Kasumi-1 (cell line): ENCODE measurements at places on chromosomes 6 and 20.

DNA sequence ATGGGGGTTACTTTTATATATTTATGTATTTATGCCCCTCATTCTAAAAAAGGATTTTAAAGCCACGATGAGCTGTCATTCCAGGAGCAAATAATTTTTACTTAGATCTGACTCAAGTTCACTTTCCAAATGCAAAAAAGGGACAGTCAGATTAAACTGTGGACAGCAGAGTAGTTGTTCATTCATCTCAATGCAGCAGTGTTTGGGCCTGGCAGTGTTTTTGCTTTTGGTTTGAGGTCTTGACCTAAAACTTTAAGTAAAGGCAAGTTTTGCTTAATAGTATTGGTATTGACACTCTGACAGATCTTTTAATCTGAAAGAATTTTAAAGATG lies 13.9 kb downstream of the JARID2 start:
- DNase-seq, result no peak

GRCh38 chr6:51277474-51277873 lies 458.8 kb downstream of the TFAP2B start:
- no peak for DNase-seq

GRCh38 chr6:39657355-39658135 lies 67.7 kb downstream of the KIF6 start:
- no peak for DNase-seq

DNA sequence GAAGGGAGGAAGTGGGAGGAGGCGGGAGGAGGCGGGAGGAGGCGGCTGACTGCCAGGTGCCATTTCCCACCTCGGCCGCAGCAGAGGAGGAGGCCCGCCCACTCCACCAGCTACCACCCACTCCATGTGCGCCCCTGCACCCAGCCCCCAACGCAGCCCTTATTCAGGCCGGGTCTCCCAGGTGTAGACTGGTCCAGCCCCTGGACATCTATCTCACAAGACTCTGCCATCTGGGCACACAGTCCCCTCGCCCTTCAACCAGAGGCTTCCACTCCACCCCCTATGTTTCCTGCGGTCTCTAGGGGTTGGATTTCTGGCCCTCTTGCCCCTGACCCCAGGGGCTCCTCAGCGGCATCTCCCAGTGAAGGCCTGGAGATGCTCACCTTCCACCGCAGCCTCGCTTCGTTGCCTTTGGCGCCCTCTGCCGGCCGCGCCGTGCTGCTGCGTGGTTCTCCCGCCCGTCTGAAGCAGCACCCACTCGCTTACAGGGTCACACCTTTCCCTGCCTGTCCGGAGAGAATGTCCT lies 32.6 kb upstream of the FAM83D start:
- no peak for DNase-seq

DNA sequence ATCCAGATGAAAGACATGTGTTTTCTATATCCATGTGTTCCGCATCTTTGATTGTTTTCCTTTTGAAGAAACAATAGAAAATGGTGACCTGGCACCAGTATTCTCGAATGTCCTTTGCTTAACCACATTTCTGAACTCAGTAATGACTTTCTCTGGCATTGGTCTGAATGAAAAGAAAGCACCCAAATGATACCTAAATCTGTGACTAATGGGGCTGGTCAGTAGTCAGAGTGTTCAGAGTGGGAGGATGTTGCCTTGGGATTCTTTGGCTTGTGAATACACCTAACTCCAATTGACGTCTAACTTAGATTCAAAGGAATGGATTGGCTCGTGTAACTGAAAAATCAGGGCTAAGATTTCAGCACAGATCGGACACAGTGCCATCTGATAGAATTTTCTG lies 27.1 kb downstream of the PARD6B start:
- no peak for DNase-seq

GRCh38 chr6:70470016-70470415 lies 56.7 kb downstream of the FAM135A start:
- DNase-seq, result no peak

DNA sequence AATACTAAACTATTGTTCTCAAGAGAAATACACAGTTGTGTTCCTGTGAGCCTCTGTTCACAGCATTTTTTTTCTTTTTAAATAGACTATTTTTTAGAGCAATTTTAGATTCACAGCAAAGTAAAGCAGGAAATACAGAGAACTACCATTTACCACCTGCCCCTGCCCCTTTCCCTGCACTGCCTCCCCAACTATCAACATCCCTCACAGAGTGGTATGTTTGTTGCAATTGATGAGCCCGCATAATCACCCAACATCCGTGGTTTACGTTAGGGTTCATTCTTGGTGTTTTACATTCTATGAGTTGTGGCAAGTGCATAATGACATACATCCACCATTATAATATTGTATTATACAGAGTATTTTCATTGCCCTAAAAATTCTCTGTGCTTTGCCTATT lies 71.6 kb upstream of the TNFAIP3 start:
- DNase-seq, result no peak

DNA sequence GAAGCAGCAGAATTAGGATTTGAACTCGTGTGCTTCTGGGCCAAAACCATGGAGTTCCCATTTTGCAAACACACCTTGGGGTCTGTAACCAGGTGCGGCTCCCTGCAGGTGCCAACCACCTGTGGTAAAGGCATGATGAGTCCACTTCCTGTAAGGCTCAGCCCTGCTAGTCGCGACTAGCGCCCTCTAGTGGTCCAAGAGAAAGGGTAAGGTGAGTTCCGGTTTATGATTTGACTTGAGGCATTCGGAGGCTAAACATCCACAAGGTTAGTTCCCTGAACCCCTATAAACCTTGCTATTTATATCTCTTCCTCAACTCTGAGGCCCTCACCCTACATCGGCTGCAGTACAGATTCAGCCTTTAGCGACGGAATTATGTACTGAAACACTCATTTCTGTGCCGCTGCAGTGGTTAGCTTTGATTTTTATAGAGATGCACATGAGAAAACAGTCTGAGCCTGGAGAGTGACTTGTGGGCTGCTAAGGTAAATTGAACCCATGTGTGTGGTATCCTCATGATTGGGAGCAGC lies 173.4 kb downstream of the PLCB1 start:
- peak; percentile 26 for DNase-seq

DNA sequence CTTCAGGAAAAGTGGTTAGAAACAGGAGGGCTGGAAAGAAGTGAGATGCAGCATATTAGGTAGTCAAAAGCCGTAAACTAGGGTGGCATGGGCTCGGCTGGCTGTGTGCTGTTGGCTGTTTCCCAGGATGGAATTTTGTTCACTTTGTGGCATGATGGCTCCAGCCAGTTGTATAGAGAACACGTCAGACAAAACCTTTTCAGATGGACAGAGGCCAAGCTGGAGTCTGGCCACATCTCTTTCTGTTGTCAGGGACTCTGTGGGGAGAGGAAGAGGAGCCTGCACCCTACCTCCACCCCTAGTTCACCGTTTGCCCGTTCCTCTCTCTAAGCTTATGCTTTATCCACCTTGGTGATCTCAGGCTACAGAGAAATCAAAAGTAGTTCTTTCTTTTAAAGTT lies 22.0 kb downstream of the C6orf89 start:
- no peak for DNase-seq

DNA sequence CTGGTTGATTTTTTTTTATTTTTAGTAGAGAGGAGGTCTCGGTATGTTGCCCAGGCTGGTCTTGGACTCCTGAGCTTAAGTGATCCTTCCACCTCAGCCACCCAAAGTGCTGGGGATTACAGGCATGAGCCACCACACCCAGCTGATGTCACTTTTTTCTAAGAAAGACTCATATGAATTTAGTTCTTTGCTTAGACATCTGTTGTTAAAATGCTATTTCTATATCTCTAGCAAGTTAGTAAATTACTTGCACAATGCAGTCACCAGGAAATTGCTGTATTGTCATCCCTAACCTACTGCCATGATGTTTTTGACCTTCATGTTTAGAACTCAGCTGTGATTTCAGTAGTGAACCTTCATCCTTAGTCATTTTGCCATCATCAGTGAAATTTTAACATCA lies 5.7 kb downstream of the KDM1B start:
- no peak for DNase-seq

DNA sequence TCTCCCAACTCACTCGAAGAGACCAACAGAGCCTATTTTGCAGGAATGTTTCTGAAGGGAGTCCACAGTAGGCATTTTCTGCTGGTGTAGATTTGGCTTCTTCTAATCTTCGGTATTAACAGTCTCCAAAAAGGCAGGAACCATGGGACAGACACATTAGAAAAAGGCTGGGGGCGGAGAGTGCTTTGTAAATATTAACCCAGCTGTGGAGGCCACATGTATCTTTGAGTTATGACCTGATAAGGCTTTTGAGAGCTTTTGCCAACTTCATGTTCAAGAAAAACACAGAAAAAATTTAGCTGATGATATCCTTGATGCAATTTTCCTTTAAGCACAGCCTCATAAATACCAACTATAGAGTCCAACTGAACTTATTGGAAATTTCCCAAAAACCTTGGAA lies 119.4 kb upstream of the TSHZ2 start:
- no peak for DNase-seq

GRCh38 chr20:6495907-6496306 lies 271.6 kb upstream of the BMP2 start:
- DNase-seq, result no peak

DNA sequence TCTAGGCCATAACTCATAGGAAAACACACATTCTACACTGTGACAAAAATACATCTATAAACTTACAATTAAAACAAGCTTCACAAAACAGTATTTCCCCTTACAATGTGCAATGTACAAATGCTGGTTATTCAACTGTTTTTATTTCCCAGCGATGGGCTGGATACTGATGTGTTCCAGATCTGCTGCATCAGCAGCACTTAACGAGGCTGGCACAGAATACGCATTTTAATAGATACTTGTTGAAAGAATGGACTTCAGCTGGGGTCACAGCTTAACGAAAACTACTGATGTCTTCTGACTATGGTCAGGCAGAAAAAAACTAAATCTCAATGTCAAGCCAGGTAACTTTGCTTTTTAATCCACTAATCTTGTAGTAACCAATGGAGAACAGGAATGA lies 70.9 kb downstream of the B4GALT5 start:
- DNase-seq, result no peak

GRCh38 chr6:20879121-20879520 lies 344.9 kb downstream of the CDKAL1 start:
- DNase-seq, result no peak

- DNase-seq, result no peak
Observed at GRCh38 chr20:1905693-1906092, 10.5 kb downstream of the SIRPA start.

GRCh38 chr6:132354517-132355167 lies 46.6 kb downstream of the MOXD1 start:
- peak; percentile 38 for DNase-seq
